ENCODE measurements at places on chromosomes 1 and 21. TPM values are rescaled to one million over a fixed set of nuclear protein-coding genes. Genes with fewer than 3 reads are reported as not detected.

The LCE1C gene
- total RNA-seq: not detected

The FAM43B gene
- total RNA-seq: 1.2 TPM

The PAX7 gene
- 3.3 TPM for total RNA-seq

The CD5L gene
- 0.35 TPM for total RNA-seq
